ENCODE measurements at places on chromosomes 7 and 10.
A peak's percentile ranks its signal among the peaks of the same experiment; 100 is the strongest.

DNA sequence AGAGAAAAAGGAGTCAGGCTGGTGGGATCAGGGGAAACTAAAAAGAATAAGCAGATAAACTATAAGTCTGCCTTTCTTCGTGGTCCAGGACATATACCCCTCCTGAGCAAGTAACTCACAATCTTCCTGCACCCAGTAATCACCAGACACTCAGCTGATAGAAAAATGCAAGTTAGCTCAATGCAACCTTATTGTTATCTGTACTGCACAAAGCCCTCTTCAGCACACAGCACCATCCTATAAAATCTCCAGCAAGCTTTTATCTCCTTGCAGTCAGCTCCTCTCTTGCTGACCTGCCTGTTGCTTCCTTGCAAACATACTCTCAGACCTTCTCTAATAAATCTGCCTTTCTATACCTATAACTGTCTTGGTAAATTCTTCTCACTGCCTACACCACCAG, 6.7 kb downstream of the SLC37A3 start:
- no peak for DNase-seq

DNA sequence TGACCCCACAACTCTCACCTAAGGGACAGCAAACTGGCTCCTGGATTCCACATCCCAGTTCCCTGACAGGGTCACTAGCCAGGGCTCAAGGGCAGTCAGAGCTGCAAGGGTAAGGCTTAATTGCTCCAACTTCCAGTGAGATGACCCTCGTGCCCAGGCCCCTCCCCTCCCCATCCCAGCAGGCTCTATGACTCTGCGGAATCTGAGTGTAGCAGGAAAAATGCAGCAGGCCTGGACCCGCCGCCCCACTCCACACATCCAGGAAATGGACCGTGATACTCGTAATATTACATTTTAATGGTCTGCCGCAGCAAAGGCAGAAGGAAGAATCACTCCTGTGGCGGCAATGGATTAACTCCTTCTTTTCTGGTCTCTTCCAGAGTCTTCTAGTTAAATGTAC, 91.7 kb upstream of the CHST15 start:
- DNase-seq: no peak

DNA sequence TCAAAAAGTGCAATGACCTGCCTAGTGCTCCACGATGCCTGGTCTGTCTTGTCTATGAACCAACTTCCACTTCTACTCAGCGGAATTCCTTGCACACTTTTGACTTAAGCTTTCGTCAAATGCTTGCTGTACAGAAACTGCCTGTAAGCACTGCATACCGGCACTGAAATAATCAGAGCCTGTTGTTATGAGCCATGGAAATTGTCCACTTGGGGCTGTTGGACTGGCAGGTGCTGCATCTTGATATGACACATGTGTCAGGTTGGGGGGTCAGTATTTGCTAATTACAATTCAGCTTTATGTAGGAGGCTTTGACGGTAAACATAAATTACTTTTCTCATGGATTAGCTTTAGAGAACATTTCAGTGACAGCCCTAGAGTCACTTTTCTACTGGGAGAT, 32.0 kb upstream of the KLF6 start:
- DNase-seq: no peak

GRCh38 chr7:137462847-137463246, 119.3 kb upstream of the PTN start:
- no peak for DNase-seq

DNA sequence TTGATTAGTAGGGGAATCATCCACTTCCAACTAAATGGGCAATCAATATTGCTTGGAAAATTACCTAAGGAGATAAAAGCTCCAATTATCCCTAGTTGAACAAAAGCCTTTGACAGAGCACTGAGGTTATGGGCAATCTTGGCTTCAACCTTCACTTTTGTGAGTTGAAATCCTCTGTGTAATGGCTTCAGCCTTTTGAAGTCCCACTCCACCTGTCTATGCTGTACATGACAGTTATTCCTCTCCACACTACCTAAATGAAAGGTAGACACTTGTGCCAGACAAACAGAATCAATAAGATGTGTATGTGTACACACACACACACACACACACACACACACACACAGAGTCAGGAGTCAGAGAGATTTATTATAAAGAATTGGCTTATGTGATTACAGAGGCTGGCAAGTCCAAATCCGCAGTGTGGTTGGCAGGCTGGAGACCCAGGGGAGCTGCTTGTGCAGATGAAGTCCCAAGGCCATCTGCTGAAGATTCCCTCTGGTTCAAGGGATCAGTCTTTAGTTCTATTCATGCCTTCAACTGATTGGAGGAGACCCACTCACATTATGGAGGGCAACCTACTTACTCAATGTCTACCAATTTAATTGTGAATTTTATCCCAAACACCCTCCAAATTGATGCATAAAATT, 164.8 kb upstream of the CDC14C start:
- DNase-seq: no peak

DNA sequence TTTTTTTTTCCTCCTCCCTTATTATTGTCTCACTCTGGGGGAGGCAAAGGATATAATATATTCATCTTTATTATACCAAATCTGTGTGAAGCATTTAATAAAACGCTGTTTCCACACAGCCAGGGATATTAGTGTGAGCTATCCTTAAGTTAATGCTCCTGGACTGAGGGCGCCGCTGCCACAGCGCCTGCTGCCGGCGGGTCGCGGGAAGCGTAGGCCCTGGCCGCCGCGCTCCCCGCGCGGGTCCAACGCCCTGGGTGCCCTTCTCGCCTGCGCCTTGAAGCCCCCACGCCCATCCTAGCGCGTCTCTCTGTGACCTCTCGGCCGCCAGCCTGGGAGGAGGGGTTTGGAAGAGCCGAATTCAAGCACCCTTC, 9.5 kb upstream of the LBX1 start:
- no peak for DNase-seq

DNA sequence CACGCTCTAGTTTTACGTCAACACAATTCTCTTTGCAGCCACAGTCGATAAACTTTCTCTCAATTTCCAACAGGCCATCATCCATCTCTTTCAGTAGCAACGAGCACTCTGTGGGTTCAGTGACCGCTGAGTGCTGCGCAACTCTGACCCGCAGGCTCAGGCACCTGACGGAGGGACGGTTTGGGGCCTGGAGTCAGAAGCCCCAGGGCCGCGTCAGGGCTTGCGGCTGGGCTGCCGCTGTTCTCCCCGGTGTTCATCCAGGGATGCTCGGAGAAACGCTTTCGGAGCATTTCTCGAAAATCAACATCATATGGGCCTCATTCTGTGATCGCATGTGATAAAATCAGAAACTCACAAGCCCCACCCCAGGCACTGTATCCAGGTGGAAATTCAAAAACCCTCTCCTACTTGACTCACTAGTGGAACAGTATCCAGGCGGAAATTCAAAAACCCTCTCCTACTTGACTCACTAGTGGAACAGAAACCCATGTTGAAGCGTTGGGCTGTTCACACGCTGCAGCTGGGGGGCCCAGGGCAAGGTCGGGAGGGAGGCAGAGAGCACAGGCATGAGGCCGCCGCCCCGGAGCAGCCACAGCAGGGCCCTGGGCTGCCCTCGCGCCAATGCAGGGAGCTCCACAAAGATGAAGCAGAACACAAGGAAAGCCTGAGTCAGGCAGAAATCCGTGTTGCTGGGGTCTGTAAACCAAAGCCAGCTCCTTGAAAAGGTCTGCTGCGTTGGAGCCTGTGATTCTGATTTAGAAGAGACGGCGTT, 73.3 kb upstream of the NKX6-2 start:
- DNase-seq: no peak

- DNase-seq: peak; percentile 7
Measured at GRCh38 chr7:5767066-5767465, 14.4 kb downstream of the RNF216 start.
